Activated effector memory CD4-positive, alpha-beta T cell treated with anti-CD3 and anti-CD28 coated beads, Interleukin-2, amount 50 U/mL, for 16 hours (primary cell): ENCODE measurements at places on chromosomes 11 and 22.

DNA sequence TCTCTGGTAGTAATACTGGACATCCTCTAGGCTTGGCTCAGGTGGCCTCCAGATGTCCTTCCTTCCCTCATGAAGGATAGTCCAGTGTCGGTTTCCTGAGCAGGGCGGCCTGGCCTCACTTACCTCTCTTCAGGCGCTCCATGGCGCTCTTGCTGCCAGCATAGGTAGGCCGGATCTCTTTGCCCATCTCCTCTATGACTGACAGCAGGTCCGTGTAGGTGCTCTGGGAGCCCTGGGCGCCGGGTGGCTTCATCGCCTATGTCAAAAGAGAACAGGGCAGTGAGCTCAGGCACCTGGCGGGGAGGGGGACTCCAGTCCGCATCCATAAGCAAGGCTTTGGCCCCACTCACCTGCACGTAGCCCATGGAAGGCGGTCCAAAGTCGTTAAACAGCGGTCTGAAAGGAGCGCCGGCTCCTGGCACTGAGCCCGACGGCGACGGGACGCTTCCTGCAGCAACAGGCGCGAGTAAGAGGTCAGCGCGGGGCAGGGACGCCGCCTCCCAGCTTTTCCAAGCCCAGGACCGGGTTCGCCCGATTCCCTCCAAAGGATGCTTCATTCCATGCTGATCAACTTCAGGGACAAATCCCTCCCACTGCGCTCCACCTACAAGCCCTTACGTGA lies 609 bp downstream of the CDK2AP2 start:
- DNase-seq: no peak

GRCh38 chr11:27120211-27120610 lies 79.6 kb downstream of the BBOX1 start:
- DNase-seq: no peak

DNA sequence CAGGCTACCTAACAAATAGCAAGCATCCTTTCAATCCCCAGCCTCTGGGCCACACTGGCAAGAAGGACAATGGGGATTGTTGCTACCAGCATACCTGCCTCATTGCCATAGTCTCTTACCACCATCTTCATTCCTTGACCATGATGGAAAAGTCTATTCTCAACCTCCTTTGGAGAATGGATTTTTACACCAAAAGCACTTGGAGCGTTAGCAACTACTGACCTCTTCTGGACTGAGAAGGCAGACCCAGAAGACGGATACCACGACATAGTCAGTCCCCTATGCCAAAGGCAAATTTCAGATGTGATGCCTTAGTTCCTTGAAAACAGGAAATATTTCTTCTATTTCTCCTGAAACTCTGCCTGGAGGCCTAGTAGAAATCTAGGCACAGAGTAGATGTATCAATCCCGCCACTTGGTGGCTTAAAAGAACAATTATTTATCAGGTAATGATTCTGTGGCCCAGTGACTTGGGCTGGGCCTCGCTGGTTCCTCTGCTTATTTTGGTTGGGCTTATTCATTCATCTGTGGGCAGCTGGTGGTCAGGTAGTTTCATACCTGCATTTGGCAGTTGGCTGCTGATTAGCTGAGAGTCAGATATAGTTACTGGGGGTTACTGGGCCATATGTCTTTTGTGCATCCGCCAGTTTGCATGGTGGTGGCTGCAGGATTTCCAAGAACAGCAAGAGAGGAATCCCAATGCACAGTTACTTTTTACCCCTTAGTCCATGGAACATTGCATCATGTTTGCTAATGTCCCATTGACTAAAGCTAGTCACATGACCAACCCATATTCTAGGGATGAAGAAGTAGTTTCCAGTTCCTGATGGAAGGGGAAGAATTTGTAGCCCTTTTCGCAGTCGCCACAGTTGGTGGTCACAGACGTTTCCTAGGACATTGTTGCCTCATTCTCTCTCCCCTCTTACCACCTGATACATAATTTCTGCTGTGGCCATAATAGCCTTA lies 75.2 kb downstream of the DHCR7 start:
- no peak for DNase-seq

DNA sequence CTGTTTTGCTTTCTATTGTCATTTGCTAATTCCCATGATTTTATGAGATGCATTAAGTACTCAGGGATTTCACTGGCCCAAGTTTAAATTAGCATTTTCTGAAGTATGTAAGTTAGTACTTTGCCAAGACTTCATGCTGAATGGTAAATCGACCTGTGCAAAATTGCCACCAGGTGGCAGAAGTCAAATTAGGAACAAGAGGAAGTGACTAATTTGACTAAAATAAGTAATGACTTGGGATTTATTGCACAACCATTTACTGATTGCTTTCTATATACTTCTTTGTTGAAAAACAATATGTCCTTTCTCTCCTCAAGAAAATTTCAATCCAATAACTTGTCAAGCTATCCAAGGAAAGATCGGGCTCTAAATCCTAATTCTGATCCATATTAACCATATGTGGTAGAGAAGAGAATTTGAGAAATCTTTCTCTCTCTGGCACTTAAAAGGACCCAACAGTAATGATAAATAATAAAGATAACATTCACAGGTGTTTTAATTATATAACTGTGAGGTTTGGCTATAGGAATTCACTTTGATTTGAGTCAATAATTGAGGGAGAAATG lies 253.7 kb upstream of the CHORDC1 start:
- DNase-seq: no peak

DNA sequence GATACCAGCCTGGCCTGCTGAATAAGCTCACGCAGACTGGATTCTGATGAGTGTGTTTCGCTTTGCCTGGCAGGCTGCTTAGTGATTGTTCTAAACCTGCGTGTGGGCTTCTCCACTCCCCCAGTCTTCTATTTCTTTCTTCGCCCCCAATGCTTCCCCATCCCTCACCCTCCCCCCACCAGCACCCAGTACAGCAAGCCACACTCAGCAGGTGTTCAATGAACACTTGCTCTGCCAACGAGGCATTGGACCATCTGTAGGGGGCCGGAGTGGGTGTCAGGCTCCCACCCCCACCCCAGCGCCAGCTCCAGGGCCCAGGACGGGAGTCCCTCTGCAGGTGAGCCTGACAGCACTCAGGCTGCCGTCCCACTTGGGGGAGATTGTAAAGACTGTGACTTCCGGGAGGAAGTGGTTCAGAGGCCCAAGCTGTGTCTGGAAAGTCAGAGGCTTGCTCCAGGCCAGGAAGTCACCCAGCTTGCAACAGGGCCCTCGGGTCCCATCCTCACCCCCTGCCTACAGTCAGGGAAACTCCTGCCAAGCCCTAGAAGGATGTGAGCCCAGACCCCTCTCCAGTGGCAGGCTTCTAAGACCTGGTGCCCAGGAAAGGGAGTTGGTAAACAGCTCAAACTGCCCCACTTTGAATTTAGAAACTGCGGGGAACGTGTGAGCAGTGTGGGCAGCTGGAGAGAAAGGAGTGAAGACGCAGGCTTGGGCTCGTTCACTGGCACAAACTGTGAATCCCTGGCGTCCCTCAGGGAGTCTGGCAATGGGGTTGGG lies 66.3 kb upstream of the PRDM11 start:
- DNase-seq: peak; percentile 82

DNA sequence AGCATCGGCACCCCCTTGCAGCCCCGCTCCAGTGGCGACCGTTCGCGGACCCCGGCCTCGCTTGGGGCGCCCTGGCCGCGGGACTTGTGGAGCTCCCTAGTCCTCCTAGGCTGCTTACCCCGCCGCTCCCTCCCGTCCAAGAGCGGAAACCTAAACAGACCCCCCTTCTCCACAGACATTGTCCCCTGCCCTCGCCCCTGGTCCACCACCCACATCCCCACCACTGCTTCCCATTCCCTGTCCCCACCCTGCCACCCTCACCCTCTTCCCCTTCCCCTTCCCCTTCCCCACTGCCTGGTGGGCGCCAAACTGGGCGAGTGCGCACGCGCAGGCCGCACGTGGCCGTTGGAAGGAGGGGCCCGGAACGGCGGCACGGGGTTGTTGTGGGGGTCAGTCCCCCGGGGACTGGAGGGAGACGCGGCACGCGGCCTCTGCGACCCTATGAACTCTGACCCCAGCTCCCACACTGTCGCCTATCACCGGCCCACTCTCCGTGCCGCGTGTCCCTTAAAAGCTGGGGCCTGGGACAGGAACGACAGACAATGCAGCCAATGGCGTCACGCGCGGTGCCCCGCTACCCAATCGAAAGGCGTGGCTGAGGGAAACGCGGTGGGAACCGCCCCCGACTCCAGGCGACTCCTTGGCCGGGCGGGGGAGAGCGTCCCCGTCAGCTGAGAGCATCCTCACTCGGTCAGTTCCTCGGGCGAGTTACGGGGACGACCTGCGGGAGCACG lies at the start of gene SNX32:
SNX32 (plus strand) TSS at position 667 of the 734 bp plus-strand sequence. CDS start 103 bp downstream, outside the sequence.
- DNase-seq: peak; percentile 98

DNA sequence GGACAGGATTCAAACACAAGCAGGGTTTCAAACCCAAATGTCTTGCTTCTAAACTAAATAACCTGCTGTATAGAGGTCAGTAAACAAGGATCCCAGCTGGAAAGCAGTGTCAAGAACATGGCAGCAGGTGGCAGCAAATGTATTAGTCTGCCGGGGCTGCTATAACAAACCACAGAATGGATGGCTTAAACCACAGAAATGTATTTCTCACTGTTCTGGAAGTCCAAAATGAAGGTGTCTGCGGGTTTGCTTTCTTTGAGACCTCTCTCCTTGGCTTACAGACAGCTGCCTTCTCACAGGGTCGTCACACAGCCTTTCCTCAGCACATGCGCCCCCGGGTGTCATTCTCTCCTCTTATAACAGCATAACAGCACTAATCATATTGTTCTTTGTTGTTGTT lies 65.1 kb upstream of the LRRC55 start:
- no peak for DNase-seq

DNA sequence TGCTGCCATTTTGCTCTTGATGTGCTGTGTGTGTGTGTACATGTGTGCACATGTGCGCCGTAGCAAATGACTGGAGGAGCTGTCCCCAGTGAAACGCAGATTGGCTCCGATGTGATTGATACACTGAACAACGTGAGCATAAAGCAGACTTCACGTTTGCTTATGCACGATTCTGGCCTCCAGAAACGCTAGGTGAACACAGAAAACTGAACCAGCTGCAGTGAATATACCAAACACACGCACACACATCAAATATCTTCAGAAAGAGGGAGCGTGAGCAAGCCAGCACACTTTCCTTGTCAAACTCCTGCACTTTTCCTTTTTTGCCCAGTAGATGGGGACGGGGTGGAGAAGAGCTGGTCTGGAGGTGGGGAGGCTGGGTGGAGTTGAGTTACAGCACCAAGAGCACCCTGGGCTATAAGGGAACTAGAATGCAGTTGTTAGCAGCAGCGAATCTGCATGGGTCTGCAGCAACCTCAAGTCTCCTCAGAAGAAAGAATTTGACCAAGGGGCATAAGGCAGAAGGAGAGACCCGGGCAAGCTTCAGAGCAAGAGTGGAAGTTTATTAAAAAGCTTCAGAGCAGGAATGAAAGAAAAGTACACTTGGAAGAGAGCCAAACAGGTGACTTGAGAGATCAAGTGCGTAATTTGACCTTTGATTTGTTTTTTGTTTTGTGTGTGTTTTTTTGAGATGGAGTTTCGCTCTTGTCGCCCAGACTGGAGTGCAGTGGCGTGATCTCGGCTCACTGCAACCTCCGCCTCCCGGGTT lies 77.8 kb upstream of the CADM1 start:
- DNase-seq: no peak

DNA sequence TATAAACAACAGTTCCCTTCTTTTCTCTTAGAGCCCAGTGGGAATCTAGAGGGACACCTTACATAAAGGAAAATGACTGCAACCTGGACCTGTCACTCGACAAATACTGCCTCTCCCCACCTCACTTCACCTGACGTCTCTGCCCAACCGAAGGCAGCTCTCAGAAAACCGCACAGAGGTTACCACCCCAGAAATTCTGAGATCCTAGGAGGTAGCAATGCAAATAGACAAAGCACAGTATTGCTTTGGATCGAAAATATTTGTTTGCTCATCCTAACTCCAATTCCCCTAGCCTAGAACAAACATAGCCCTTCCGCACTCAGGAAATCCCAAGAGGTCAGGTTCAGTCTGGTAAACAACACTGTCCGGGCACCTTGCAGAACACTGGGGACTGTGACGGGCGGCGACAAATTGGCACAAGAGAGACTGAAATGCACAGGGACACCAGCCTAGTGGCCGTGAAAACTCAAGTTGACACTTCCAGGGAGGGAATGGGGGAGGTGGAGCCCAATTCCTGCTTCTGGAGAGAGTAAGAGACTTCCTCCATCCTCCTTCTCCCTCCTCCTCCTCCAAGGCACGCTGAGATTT lies 420 bp upstream of the TRIM44 start:
- no peak for DNase-seq
